ENCODE measurements at places on chromosomes 5 and 9.
A peak's percentile ranks its signal among the peaks of the same experiment; 100 is the strongest.

DNA sequence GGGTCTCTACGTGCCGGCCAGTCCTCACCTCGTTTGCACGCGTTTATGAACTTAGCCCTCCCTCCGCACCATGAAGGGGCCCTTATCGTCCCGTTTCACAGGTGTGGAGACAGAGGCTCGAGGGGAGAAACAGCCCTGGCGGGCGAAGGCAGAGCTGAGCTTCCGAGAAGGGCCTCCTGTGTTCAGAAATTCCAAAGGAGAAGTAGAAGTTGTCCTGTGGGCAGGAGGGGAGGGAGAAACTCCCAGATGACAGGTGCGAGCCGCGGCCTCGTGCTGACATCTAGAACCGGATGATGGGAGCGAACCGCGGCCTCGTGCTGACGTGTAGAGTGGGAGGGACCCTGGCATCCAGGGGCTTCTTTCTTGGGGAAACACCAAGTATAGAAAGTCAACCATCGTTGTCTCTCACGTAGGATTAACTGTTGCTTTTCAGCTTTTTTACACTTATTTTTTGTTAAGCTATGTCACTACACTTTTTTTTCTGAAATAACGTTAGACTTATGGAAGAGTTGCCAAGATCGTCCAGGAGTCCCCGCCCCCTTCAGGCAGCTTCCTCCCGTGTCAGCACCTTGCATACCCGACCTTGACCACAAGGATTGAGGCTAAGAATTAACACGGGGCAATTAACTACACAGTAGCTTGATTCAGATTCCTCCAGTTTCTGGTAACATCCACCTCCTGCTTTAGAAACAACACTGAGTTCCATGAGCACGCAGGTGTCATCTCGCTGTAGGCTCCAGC is 42.8 kb upstream of the NKD2 start:
- DNase-seq = no peak
- H3K36me3 ChIP-seq = no peaks in the 10 kb centered on the region
- H3K4me1 ChIP-seq = peaks cover 6% of the 10 kb centered on the region
- H3K4me3 ChIP-seq = no peak overlapping the region

DNA sequence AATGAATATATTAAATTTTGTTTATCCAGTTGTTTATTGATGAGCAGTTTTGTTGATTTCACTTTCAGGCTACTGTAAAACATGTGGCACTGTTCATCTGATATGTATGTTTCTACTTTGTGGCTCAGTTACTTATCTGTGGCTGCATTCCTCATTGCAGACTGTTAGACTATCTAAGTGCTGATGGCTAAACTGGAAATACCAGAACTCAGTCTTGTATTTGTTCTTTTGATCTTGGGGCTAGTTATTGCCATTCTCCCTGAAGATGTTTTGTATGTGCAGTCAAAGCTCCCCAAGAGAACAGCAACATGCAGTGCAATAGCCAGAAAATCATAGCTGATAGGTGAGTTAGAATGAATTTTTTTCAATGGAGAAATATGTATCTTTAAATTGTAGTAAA is 162.2 kb downstream of the GADD45G start:
- H3K4me1 ChIP-seq = peaks cover 10% of the 10 kb centered on the region
- H3K36me3 ChIP-seq = no peaks in the 10 kb centered on the region
- no peak overlapping the region for H3K4me3 ChIP-seq
- DNase-seq = no peak

- H3K36me3 ChIP-seq = no peaks in the 10 kb centered on the region
- no peak overlapping the region for H3K27ac ChIP-seq
- no peaks in the 10 kb centered on the region for H3K27me3 ChIP-seq
- no peak for DNase-seq
Measured at GRCh38 chr9:94692601-94693000, 33.9 kb upstream of the AOPEP start.

- no peaks in the 10 kb centered on the region for H3K27me3 ChIP-seq
- no peak overlapping the region for H3K4me3 ChIP-seq
- no peak overlapping the region for H3K27ac ChIP-seq
- H3K4me1 ChIP-seq = peaks cover 6% of the 10 kb centered on the region
- H3K36me3 ChIP-seq = no peaks in the 10 kb centered on the region
- no peak for DNase-seq
Measured at GRCh38 chr5:10668697-10669096, 92.3 kb downstream of the DAP start.

GRCh38 chr9:131981116-131981776 is 98.4 kb downstream of the MED27 start:
- H3K4me3 ChIP-seq = no peak overlapping the region
- H3K27ac ChIP-seq = no peak overlapping the region
- no peak for DNase-seq
- H3K36me3 ChIP-seq = no peaks in the 10 kb centered on the region

DNA sequence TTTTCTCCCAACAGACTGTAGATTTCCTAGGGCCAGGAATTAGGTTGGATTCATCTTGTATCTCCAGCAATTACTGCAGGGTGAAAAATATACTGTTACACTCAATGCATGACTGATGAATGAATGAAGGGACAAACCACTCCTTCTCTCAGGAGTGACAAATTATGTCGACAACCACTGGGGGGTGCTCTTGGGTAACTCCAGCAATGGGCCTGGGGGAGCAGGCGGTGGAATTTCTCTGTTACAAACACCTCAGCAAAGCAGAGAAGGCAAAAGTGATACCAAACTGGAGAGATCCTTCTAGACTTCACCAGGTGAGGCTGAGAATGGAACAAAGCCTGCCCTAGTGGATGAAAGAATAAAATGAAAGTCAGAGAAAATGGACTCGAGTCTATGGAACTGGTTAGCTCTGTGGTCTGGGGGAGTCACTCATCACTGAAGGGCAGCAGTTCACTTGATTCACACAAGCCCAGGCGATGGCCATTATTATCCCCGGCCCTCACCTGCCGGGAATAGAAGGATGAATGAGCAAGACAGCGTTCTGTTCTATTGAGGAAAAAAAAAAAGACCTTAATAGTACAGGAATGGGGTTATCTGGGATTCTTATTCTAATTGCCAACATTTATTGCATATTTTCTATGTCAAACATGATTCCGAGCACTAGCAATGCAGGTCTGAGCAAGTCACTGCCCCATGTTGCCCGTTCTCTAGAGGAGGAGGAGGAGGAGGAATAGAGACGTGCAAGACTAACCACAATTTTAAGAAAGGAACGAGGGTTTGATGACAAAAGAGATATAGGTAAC is 341.1 kb downstream of the ASTN2 start:
- H3K4me3 ChIP-seq = no peak overlapping the region
- no peaks in the 10 kb centered on the region for H3K36me3 ChIP-seq
- H3K27ac ChIP-seq = no peak overlapping the region
- DNase-seq = no peak
- no peaks in the 10 kb centered on the region for H3K4me1 ChIP-seq
- no peaks in the 10 kb centered on the region for H3K27me3 ChIP-seq

- no peak overlapping the region for H3K4me3 ChIP-seq
- peak; percentile 94 for DNase-seq
- H3K27me3 ChIP-seq = no peaks in the 10 kb centered on the region
- H3K4me1 ChIP-seq = peaks cover 52% of the 10 kb centered on the region
- no peak overlapping the region for H3K27ac ChIP-seq
- H3K36me3 ChIP-seq = peaks cover 16% of the 10 kb centered on the region
Measured at GRCh38 chr5:140244525-140245025, 58.3 kb downstream of the PFDN1 start.

- no peaks in the 10 kb centered on the region for H3K36me3 ChIP-seq
- no peak overlapping the region for H3K4me3 ChIP-seq
- no peaks in the 10 kb centered on the region for H3K4me1 ChIP-seq
- DNase-seq = no peak
Measured at GRCh38 chr9:109934857-109935215, 154.8 kb downstream of the PALM2AKAP2 start.

- peak overlapping the region; percentile 12 for H3K4me3 ChIP-seq
- no peak overlapping the region for H3K27ac ChIP-seq
- peak; percentile 27 for DNase-seq
- H3K27me3 ChIP-seq = peaks cover 57% of the 10 kb centered on the region
Measured at GRCh38 chr9:138022756-138023393, 145.3 kb downstream of the CACNA1B start.

GRCh38 chr9:130451509-130452388 is 7.0 kb downstream of the ASS1 start:
- no peaks in the 10 kb centered on the region for H3K36me3 ChIP-seq
- H3K4me1 ChIP-seq = peaks cover 47% of the 10 kb centered on the region
- H3K27ac ChIP-seq = peak overlapping the region; percentile 48
- no peak overlapping the region for H3K4me3 ChIP-seq

- H3K36me3 ChIP-seq = peaks cover 58% of the 10 kb centered on the region
- no peaks in the 10 kb centered on the region for H3K27me3 ChIP-seq
- H3K4me3 ChIP-seq = no peak overlapping the region
- H3K4me1 ChIP-seq = no peaks in the 10 kb centered on the region
Measured at GRCh38 chr9:128383007-128383753, 12.0 kb downstream of the URM1 start.

All from suprapubic skin (tissue), 4 donors.